ENCODE measurements at places on chromosomes 1 and 21.

GRCh38 chr1:28195780-28196179 lies 19.3 kb upstream of the PTAFR start:
- DNase-seq = no peak

DNA sequence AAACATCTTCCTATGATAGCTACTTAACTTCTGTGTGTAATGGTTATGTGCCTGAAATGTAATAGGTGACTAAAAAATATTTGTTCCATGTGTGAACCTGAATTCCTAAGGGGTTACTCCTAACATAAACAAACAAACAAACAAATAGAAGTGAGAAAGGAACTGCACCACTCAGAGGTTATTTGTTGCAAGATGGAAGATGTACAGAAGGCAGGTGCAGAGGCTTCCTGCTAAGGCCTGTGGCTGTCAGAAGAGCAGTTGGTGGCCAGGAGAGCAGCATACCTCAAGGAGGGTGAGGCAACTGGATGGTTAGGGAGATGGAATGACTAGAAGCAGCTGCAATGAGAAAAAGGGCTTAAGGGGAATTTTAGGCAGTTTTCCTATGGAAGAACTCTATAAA lies 940.6 kb downstream of the TTLL7 start:
- no peak for DNase-seq

- DNase-seq = no peak
These were observed 54.0 kb upstream of the CNN3 start for GRCh38 chr1:94980582-94981574.

DNA sequence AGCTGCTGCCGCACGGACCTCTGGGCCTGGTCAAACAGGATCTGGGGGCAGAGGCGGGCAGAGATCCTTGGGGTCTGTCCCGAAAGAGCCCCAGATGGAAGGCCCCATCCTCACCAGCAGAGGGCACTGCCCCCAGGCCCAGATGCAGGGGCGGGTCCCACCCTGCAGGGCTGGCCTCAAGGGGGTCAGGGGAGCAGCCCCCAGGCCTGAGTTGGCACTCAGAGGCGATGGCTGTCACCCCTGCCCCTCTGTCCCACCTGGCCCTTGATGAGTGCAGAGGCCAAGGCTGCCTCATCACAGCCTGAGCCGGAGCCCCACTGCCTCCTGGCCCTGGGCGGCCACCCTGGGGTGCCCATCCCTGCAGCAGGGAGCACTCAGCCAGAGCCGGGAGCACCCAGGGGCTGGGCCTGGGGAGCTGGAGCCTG lies 5.7 kb downstream of the ACAP3 start:
- DNase-seq = no peak

DNA sequence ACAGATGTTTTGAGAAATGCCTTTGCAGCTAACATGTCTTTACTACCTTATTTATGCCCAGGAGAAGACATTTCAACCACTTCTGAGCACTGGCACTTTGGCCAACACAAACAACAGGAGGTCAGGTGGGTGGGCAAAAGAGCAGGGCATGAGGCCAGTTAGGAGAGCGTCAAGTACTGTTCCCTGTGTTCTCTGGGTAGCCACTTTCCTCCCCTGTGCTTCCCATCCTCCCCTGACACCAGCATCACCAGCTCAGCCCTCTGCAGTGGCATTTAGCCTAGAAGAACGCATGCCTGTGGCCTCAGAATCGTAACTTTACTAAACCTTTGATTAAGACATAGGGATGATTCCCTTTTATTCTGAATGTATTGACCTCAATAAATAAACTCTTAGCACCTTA lies 18.3 kb downstream of the BTG2 start:
- no peak for DNase-seq

GRCh38 chr1:41072051-41072450 lies 50.5 kb upstream of the SLFNL1 start:
- no peak for DNase-seq

DNA sequence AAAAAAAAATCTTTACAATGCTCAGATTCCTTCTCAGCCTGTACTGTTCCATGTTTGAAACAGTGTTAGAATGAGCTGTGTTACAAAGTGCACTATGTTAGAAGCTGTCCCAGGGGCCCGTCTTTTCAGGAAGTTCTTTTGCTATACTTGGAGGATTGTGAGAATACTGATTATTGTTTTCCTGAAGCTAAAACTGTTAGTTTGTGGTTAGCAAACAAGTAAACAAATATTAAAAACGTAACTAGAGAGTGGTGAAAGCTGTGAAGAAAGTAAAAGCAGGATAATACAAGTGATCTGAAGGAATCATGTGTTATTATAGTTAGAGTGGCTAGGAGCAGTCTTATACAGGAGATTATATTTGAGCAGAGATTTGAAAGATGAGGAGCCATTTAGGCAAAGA lies 35.6 kb downstream of the CAMSAP2 start:
- DNase-seq = no peak

DNA sequence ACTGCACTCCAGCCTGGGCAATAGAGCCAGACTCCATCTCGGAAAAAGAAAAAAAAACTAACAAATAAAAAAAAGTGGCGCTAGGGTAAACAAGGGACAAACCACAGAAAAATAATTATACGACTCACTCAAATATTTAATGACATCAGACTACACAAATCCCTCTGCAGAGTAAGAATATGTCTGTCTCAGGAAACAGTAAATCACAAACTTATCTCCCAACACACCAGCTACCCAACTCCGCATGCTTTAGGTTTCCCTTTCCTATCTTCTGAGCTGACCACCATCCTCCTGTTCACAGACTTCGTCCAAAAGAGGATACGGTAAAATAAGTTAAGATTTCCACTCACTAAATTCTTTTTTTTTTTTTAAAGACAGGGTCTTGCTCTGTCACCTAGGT lies 16.2 kb downstream of the WDR47 start:
- DNase-seq = no peak

DNA sequence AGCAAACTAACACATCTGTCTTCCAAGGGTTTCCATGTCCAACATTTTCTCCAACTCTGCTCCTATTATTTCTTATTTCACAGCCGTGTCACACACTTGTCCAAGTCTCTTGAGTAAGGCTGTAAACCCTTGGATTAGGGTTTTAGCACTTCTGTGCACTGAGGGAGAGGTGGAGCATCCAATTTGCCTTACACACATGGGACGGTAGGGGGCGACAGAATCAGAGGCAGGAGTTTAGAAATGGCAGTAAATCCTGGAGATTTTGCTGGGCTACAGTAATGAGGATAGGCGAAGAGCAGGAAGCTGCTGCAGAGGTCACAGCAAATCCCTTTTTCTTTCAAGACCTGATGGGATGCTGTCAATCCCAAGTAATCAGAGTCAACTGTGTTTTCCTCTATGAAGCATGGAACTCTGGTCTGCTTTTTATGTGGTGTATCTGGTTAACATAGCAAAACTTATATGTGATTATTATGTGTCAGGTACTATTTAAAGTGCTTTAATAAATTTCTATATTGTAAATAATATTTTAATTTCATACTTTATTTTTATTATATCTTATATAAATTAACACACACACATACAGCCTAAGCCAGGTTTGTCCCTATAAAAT lies 15.4 kb upstream of the LCE5A start:
- no peak for DNase-seq

GRCh38 chr1:6497215-6497866 lies 5.9 kb upstream of the PLEKHG5 start:
- no peak for DNase-seq

GRCh38 chr1:236753516-236753915 lies 41.6 kb upstream of the MTR start:
- no peak for DNase-seq

GRCh38 chr1:223622132-223622842 lies 43.2 kb downstream of the CAPN8 start:
- no peak for DNase-seq

- no peak for DNase-seq
These were observed 319.4 kb upstream of the NFIA start for GRCh38 chr1:60762911-60763310.

DNA sequence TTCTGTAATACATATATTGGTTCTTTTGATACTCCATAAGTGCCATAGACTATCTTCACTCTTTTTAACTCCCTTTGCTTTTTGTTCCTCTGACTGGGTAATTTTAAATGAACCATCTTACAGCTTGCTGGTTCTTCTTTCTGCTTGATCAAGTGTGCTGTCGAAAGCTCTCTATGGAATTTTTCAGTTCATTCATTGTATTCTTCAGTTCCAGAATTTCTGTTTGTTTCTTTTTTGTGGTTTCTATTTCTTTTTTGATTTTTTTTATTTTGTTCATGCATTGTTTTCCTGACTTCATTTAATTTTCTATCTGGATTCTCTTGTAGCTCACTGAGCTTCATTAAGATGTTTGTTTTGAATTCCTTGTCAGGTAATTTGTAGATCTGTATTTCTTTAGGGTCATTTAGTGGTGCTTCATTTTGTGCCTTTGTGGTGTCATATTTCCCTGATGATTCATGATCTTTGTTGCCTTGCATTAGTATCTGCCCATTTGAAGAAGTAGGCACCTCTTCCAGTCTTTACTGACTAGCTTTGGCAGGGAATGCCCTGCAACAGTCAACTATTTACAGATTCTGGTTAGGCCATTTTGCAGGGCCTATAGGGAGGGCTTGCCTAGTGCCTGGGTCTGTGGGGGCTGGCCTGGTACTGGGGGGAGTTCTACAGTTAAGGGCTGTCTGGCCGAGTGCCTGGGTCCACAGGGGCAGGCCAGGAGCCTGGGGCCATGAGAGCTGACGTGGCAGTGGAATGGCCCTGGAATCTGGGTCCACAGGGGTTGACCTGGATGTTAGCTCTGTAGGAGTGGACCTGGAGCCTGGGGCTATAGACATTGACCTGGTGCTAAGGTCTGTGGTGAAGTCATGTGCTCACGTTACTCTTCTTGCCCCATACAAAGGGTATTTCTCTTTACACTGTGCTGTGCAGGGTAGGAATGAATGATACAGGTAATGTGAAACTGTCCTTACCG lies 89.7 kb downstream of the MAGI3 start:
- no peak for DNase-seq

DNA sequence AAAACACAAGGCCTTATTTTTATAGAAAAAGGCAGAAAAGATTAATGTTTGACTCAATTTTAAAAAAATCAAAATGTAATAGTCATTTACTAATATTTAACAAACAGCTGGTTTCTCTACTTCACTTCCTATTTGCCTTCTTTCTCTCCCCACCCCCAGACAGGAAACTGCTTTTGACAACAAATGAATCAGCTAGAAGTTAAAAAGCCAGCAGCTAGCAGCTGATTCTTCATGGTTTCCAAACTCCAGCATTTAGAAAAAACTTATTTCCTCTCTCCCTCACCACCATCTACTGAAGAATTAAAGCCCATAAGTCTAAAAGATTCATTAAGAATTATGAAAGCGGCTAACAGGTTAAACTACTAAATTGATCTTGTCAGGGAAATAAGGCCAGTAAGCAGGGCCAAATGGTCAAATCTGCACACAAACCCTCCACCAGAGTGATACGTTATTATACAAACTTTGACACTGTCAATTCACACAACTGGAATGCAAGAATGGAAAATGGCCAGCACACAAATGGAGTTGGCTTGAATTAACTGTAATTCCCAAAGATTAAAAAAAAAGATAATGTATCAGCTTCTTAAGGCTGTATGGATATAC lies 4.0 kb downstream of the WDR26 start:
- peak; percentile 55 for DNase-seq

- no peak for DNase-seq
These were observed 200.6 kb downstream of the RGS7 start for GRCh38 chr1:241156231-241156965.

GRCh38 chr1:25131794-25132193 lies 100.5 kb downstream of the SYF2 start:
- DNase-seq = no peak

GRCh38 chr1:5751163-5751540 lies 241.1 kb downstream of the NPHP4 start:
- DNase-seq = no peak

DNA sequence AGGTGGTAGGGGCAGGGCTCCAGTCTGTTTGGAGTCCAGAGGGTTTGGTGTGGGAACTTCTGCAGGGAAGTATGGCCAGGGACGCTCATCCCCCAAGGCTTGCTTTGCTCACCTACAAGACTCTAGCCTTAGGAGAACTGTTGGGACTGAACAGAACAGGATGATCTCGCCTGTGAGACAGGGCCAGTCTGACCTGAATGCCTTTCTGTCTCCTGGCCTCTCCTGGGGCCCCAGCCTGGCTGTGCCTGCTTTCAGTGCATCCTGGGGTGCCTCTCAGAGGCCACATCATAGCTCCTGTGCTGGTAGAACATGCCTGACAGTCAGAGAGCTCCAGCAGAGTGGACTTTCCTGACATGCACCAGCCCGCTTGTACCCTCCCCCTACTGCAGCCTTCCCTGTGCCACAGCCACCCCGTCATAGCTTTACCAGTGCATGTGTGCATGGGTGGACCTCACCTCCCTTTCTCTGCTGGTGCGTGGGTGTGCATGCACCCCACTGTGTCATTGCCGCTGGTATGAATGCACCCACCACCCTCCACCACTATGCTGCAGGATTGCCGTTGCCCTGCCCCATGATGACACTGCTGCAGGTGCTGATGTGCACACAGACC lies 165.8 kb downstream of the GIPC2 start:
- DNase-seq = no peak

DNA sequence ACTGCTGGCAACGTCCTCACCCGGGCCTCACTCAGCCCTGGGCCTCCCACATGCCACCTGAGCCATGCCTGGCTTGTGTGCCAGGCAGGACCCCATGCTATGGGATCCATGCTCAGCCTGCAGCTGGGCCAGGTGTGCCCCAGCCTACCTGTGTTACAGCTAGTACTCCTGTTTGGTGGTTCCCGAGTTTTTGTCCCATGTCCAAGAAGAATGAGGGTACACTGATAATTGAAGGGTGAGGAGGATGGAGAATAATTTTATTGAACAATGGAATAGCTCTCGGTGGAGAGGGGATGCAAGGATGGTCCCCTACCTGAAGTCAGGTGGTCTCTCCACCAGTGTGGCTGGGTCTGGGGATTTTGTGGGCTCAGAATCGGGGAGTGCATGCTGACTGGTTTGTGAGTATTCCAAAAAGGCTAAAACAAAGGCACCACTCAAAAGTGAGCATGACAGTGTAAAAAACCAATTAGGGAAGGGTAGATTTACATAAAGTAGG lies 137.9 kb downstream of the TNFSF18 start:
- DNase-seq = no peak

DNA sequence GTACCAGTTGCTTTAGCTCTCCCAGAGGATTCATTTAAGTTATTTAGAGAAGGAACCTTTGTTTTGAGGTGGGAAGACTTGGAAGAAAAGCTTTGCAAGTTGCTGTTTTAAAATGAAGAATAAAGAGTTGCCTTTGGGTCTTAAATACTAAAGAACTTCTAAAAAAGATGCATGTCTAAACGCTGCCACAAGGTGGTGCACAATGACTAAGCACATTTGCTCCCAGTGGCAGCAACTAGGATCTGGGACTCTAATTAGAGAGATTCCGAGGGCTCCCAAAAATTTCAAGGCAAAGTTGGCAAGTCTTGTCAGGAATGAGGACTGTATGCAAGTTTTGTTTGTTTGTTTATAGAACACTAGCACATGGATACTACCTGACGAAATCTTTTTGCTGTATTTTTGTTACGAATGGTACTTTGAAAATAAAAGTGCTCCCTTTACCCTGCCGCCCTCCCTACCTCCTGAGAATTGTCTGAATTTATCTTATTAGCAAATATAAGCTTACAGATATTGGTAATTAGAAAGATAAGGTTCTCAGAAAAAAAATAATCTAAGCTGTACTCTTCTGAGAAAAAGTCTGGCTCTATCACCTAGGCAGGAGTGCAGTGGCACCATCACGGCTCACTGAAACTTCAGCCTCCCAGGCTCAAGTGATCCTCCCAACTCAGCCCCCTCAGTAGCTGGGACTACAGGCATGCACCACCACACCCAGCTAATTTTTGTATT lies 121.8 kb downstream of the HFM1 start:
- peak; percentile 72 for DNase-seq
